ENCODE measurements at places on chromosomes 7 and 10.

GRCh38 chr10:52814506-52814905 lies 41.9 kb upstream of the MBL2 start:
- DNase-seq = no peak

DNA sequence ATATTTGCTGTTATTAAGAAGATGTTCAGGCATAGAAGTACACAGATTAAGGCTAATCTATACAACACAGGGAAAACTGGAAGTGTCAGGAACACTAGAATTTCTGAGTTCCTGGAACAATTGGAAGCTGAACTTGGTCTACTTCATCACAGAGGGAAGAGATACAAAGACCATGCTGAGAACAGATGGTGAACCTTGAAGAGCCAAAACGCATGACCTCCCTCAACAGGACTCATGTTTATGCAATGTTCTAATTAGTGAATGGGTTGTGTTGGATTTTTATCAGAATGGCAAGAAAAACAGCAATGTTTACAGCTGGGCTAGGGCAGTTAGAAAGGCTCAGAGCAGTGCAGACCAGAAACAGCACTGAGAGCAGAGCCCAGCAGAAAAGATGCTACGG lies 94.9 kb downstream of the SFMBT2 start:
- no peak for DNase-seq

GRCh38 chr7:10300577-10300976 lies 673.1 kb upstream of the PHF14 start:
- no peak for DNase-seq

DNA sequence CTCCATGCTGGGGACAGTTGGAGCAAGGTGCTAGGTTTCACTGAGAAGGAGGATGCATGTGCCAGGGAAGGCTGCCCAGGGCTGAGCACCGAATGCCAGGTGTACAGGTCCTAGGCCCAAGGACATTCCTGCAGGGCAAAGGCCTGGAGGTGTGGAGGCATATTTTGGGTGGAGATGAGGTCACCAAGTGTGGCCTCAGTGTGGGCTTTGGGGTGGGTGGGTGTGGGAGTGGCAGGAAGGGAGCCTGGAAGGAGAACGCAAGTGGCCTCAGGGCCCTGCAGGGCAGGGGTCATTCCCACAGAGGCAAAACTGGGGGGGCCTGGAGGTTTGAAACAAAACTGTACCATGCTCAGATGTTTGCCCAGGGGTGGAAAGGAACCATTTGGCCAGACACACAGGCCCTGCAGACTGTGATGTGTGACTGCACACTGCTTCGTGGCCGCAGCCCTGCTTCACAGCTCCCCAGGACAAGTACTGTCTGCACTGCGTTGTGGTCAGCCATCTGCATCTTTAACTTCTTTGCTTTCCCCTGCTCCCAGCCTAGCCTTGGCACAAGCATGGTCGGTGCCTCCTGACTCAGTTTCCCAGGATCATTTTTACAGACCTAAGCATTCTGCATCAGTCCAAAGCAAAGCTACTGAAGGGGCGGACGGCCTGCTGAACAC lies 5.1 kb downstream of the PLPP4 start:
- DNase-seq = no peak

Data from AG20443 (cell line).